ENCODE measurements at places on chromosomes 16 and 17.

GRCh38 chr17:48472411-48473281 lies 42.6 kb upstream of the SKAP1 start:
- DNase-seq = peak; percentile 65

DNA sequence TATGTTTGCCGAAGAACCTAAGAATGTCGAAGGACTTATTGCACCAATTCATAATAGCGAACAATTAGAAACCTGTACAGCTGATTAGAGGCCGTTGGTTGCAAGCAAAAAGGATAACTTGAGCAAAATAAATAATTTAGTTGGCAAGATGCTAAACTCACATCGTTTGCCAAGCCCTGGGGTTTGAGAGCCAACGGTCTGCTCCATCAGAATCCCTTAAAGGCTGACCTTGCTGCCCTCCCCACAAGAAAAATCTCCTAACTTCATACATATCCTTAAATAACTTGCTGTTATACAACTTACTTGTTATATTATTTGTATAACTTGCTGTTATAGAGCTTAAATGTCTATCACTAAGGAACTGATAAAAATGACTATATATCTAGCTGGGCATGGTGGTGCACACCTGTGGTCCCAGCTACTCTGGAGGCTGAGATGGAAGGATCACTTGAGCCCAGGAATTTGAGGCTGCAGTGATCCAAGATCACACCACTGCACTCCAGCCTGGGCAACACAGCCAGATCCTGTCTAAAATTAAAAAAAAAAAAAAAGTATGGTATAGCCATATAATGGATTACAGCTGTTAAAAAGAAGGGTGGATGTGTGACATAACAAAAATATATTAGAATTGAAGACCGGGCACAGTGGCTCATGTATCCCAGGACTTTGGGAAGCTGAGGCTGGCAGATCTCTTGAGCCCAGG lies 1.9 kb upstream of the TRIM37 start:
- DNase-seq = no peak

GRCh38 chr16:85832570-85833218 lies 33.2 kb downstream of the COX4I1 start:
- DNase-seq = no peak

- no peak for DNase-seq
Observed at GRCh38 chr16:5965321-5965720, 867.7 kb upstream of the EEF2KMT start.

- DNase-seq = no peak
Observed at GRCh38 chr17:71866095-71866494, 254.7 kb upstream of the SOX9 start.

DNA sequence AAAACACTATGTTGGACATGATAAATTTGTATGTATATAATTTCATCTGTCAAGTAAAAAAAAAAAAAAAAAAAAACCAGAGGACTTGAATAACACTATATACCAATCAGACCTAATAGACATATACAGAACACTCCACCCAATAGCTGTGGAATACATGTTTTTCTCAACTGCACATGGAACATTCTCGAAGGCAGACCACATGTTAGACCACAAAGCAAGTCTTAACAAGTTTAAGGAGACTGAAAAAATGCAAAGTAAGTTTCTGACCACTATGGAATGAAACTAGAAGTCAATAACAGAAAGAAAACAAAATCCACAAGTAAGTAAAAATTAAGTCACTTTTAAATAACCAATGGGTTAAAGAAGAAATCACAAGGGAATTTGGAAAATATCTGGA lies 8.4 kb upstream of the CNTNAP4 start:
- DNase-seq = peak; percentile 29

DNA sequence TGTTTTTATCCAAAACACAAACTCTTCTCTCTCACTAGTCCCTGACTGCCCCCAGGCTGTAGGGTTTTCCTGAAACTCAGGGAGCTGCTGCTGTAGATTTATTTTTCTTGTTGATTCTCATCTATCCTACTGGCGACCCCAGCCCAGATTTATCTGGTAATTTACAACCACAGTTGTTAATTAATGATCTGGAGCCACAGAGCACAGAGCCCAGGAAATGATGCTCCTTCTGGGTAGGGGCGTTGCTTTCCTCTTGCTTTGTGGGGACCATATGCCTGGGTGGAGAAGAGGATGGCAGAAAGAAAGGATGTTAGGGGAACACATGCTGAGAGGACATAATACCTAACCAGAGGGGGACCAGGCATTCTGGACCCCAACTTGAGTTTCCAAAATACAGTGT lies 7.4 kb upstream of the ETV4 start:
- DNase-seq = no peak

- no peak for DNase-seq
Observed at GRCh38 chr16:86414991-86415740, 95.2 kb upstream of the FOXF1 start.

DNA sequence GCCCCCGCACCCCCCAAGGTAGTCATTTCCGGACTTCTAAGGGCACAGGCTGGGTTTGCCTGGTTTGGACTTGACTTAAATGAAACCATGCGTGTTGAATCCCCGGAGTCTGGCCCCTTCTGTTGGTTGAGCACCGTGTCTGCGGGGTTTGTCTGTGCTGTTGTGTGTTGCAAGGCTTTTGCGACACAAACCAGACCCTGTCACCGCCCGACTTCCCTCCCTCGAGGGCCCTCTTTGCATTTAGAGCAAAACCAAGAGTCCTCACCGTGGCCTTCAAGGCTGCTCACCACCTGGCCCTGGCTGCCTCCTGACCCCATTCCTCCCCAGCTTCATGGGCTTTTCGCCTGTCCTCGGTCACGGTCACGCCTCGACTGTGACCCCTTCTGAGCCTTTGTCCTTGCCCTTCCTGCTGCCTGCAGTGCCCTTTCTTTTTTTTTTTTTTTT lies 7.4 kb downstream of the CRISPLD2 start:
- peak; percentile 40 for DNase-seq

GRCh38 chr17:30720013-30720471 lies 104.5 kb downstream of the CRLF3 start:
- no peak for DNase-seq

DNA sequence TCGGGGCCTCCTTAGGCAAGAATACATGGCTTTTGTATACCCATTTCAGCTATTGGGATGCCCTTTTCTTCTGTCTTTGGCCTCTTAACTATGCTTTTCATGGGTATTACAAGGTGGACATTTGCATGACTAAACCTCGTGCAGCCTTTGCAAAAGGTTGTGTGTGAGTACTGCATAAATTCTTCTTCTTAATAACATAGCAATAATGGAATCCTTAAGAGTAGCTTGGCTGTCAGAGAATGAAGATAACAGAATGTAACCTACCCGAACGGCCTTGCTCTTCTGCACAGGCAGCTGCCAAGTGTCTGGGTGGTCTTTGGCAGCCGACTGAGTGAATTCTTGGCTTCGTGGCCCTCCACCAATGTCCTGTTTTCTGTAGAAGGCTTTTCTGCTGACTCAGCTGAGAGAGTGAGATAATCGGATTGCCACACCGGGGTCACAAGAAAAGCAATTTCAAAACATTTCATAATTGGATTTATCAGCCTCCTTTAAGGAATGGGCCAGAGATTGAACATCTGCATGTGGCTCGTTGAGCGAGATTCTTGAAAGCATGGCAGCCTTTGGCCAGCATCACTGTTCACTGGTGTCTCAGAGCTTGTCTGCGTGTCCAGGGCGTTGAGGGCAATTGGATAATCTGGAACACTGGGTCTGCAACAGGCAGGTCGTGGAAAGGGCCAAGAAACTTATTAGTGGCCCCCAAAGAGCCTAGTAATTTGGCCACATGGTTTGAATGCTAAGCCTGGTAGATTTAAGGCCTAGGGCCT lies 13.4 kb downstream of the IRF8 start:
- DNase-seq = peak; percentile 58

DNA sequence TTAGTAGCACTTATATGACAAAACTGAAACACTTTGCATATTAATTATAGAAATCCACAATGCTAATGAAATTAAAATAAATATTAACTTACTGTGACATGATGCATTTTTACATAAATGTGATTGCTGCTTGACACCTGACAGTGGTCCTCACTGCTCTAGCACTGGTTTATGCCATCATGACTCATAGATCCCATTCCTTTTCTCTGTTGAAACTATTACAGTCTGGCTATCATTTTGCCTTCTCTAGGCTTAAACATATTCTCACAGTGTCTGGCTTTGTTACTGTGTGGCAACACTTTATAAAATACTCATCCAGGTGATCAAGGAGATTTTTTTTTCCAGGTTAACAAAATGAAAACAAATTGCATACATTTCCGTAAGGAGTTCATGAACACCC lies 108.0 kb downstream of the MRTFB start:
- DNase-seq = peak; percentile 9

DNA sequence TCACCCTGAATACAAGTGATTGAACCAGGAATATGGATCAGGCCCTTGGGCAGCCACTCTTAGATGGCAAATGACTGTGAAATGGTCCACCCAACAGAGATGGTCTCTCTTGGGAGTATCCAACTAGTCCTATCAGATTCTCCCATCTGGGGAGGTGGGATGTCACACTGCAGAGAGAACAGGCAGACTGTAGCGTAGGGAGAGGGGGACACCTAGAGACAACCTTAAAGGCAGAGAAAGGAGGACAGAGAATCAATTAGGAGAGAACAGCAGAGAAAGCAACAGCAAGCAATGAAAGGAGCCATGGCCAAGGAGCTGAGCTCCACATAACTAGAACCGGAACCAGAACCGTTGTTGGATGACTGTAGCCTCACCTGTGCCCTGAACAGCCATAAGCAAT lies 37.2 kb downstream of the IQCK start:
- DNase-seq = no peak

All from fibroblast of skin of scalp (primary cell).